Stimulated activated CD8-positive, alpha-beta memory T cell treated with anti-CD3 and anti-CD28 coated beads, Interleukin-12 subunit alpha, Interleukin-12 subunit beta, amount 100 ng/mL, for 4 hours (primary cell): ENCODE measurements at places on chromosomes 5 and 9.
A peak's percentile ranks its signal among the peaks of the same experiment; 100 is the strongest.

GRCh38 chr5:160938532-160938931 is 86.5 kb upstream of the ATP10B start:
- no peak for DNase-seq

- DNase-seq, result no peak
Observed at GRCh38 chr9:116100711-116101121, 52.9 kb upstream of the PAPPA start.

DNA sequence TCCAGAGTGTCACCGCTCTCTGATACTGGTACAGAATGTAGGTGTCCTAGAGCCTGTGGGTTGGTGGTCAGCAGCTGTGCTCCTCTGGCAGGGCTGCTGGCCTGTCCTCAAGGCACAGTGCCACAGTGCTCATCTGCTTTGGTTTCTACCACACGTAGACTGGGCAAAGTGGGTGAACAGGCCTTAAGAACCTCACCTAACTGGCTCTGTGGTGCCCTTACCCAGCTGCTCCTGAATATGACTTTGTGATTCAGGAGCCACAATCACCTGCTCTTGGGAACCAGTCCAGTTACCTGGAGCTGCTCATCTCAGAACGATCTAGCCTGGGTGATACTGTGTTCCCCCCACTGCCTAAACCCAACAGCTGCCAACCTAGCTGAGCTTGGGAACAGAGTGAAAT is 6.4 kb downstream of the NOP16 start:
- no peak for DNase-seq

DNA sequence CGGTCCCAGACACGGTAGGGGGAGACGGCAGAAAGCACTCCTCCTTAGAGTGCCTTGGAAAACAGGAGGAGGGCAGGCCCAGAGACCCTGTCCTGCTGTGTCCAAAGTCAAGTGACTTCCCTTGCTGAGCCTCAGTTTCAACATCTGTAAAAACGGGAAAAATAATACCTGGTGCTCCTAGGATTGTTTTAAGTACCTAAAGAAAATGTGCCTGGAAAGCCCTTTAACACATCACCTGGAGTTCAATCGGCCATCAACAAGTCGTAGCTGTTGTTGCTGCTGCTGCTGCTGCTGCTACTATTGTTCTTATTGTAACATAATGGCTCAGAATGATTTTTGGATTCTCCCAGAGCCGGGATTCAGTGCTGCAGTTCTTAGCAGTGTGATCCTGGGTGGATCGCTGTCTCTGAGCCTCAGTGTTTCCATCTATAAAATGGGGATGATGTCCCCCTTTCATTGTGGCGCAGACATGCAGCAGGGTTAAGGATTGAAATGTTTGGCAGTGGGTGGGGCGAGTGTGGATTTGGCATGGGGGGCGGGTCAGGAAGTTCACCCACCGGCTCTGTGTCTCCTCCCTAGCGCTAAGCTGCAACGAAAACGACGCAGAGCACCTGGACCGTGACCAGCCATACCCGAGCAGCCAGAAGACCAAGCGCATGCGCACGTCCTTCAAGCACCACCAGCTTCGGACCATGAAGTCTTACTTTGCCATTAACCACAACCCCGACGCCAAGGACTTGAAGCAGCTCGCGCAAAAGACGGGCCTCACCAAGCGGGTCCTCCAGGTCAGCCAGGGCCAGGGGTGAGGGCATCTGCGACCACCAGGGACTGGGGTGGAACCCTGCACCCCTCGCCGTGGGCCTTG is 9.2 kb downstream of the LHX2 start:
- no peak for DNase-seq

DNA sequence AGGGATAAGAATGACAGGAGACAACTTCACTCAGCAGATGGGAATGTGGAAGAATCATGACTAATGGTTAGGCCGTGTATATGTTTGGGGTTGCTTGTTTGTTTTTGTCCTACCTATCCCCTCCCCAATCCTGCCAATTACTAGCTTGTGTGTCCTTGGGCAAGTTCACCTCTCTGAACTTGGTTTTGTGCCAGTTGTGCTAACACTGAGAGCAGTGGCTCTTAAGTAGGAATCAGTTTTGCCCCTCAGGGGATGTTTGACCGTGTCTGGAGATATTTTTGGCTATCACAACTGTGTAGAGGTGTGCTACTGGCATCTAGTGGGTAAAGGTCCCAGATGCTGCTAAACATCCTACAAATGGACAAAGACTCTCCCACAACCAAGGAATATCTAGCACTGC is 287.0 kb downstream of the DMRT2 start:
- DNase-seq, result no peak

DNA sequence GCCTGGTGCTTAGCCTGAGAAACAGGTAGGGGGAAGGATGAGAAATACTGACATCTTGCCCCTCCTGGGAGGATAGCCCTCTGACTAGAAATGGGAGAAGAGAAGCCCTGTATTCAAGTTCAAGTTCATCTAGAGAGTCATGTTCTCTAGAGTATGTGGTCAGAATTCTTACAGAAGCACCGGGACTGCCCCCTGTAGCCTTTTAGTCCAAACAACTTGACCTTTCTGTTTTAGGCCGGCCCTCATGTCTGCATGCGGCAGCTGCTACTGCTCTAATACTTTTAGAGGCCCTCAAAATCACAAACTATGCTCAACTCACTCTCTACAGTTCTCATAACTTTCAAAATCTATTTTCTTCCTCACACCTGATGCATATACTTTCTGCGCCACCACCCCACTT is 47.7 kb downstream of the PHAX start:
- DNase-seq, result no peak

- no peak for DNase-seq
Observed at GRCh38 chr9:13026956-13027355, 252.1 kb downstream of the LURAP1L start.

GRCh38 chr5:58457050-58457449 is 2.8 kb downstream of the PLK2 start:
- no peak for DNase-seq

DNA sequence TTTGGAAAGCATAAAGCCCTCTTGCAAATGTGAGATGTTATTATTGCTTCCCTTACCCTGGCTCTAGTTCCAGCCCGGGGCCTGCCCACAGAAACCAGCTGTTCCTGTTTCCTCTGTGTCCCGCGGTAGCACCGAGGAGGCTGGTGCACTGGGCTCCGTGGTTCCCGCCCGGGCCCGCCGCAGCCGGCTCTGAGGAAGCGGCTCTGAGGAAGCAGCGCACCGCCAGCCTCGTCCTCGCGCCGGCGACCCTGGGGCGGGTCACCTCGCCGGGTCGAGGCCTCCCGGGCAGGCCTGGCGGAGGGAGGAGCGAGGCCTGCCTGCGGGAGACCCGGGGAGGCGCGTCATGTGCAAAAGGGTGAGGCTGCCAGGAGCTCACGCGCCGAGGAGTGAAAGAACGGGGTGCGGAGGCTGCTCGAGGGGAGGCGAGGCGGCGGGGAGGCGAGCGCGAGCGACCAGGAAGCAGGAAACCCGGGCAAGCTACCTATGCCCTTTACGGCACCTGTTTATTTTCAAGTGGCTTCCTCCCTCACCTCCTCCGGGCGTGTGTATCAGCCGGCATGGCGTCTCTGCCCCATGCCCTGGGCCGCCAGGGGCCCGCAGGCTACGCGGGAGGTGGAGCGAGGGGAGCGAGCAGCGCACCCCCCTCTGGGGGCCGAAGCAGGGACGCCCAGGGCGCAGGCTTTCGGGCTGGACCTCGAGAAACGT is 61.3 kb upstream of the MEGF10 start:
- DNase-seq, result peak; percentile 21

DNA sequence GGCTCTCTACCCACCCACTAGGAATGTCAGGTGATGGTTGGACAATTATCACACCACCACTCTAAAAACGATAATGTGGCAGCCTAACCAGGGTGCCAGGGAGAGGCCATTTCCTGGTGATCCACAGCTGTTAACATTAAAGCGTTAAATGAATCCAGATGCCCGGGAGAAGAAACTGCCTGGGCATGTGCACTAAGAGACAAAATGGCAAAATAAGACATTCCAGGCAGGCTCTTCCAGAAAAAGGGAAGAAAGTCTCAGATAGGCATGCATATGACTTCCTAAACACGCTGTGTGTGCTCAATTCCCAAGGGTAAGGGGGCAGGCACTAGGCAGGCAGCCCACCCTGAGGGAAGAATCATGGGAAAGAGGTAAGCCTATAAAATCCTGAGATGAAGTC is 4.6 kb upstream of the TXN start:
- no peak for DNase-seq

GRCh38 chr5:114335391-114335790 is 26.5 kb upstream of the KCNN2 start:
- no peak for DNase-seq
